ENCODE measurements at places on chromosomes 1 and 21. TPM values are rescaled to one million over a fixed set of nuclear protein-coding genes. Genes with fewer than 3 reads are reported as not detected.

DNA sequence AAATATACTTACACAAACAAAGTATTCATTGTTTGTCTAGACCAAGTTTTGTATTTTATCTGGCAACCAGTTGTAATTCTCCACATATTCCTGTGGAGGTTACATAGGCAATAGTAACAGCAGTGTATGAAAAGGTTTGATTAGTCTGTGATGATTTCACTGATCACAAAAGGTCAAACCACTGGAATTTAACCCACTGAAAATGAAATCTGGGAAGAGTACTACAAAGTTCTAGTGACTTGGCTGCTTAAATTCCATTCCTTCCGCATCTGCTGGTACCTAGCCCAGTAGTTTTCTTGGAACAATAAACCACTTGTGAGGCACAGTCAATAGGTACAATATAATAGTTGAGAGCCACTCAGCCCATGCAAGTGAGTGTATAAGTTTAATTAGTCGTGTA, 205.4 kb downstream of the NFIA start:
- no peak for DNase-seq

DNA sequence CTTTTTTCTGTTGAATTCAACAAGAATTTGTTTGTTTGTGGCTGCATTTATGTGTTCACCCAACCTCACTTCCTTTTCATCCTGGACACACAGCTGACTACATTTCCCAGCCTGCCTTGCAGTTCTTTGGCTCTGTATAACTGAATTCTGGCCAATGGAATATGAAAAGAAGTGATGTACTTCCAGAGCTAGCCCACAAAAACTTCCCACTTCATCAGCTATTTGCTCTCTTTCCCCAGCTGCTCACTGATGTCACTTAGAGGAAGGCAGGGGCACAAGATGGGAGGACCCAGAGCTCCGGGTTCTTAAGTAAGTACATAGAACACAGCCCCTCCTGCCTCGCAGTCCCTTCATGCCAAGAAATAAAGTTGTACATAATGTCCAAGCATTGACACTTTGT, 235.0 kb upstream of the FGGY start:
- peak; percentile 86 for DNase-seq

- DNase-seq: no peak
Measured at GRCh38 chr1:224739997-224740684, 124.0 kb downstream of the CNIH3 start.

RGS13 gene
- 1.2 TPM for total RNA-seq

- DNase-seq: no peak
Measured at GRCh38 chr1:37794372-37795339, 1.0 kb downstream of the MANEAL start.

- DNase-seq: peak; percentile 86
Measured at GRCh38 chr1:6208723-6209660, 3.1 kb downstream of the RNF207 start.

FAM72C gene
- not detected for total RNA-seq

- no peak for DNase-seq
Measured at GRCh38 chr1:59570524-59570923, 244.2 kb upstream of the HOOK1 start.

DNA sequence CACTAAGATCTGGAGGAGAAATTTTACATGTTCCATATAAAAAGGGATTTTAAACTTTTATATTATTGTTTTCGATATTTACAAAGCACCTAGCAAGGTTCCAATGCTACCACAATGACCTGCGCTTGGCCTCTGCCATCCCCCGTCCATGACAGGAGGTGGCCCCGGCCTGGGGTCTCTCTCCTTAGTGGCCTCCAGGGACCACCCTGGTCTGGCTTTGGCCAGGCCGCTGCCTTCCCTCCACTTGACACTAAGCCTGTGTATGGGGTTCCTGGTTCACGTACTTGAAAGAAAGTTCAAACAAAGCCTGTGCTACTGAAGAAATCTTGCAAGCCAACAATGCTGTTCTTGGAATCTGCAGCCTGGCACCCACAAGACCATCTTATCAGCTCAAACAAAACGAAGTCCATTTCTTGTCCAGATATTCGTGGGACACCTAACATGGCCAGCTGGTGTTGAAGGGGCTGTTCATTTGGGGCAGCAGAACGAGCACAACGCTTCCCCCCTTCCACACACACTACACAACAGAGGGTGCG, 12.8 kb downstream of the PRDM15 start:
- DNase-seq: peak; percentile 61

DNA sequence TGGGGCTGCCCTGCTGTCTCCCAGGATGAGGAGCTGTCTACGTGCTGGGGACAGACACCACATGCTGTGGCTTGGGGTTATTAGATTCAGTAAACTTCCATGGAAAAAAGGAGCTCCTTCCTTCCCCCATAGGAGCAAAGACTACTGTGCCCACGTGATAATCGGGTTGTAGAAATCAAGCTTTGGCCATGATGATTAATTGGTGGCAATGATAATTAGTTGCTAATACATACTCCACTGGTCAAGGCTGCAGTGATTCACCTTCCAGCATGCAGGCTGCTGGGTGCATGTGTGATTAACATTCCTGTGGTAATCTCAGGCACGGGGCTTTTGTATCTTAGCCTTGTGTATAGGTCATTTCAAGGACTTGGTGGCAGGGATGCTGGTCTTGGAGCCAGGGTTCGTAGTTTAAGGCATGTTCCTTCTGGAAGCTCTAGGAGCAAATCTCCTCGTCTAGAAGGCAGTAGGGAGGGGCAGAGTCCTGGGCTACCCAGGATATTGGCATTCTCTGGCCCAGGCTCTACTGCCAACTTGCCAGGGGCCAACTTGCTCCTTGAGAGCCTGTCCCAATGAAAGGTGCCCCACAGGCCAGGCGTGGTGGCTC, 41.4 kb downstream of the TMCO4 start:
- no peak for DNase-seq

DNA sequence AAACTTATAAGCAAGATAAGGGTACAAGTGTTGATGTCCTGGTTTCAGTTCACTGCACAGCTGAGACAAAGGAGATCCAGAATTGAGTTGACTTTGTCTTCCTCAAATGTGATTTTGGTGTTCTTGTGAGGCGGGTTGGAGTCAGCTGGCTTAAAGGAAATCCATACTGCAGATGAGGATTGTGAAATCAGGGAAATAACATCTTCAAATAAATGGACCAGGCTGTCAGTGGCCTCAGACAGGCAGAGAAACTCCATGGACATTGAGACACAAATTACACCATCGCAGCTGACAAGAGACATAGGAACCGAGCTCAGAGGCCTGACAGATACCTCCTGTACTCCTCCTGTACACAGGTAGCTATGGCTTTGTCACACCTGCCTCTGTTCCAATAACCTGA, 27.0 kb upstream of the REG4 start:
- no peak for DNase-seq

- no peak for DNase-seq
Measured at GRCh38 chr1:51519865-51520699, 1.0 kb upstream of the EPS15 start.

DNA sequence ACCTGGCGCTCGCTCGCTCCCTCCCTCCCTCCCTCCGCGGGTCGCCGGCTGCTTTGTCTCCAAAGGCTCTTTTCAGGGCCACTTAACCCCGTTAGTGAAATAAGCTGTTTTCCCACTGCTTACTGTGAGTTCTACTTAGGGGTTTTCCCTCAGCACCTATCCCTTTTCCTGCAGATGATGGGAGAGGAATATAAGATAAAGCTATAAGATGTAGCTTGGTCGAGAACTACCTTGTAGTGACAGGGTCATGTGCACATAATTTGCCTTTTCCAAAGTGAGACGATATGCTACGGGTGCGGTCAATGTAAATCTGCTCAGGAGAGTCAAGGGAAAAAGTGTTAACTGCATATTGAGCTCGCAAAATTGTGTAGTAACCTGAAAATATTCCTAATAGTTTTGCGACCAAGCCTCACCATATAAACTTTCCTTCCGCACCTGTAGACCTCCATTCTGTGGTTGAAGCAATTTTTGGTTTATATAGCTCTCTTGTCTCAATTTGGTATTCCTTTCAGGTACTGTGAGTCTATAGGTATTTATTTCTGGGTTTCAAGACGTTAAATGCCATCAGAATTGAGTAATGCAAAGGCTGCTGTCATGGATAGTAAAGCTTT, 55.8 kb upstream of the BOLA1 start:
- no peak for DNase-seq

DNA sequence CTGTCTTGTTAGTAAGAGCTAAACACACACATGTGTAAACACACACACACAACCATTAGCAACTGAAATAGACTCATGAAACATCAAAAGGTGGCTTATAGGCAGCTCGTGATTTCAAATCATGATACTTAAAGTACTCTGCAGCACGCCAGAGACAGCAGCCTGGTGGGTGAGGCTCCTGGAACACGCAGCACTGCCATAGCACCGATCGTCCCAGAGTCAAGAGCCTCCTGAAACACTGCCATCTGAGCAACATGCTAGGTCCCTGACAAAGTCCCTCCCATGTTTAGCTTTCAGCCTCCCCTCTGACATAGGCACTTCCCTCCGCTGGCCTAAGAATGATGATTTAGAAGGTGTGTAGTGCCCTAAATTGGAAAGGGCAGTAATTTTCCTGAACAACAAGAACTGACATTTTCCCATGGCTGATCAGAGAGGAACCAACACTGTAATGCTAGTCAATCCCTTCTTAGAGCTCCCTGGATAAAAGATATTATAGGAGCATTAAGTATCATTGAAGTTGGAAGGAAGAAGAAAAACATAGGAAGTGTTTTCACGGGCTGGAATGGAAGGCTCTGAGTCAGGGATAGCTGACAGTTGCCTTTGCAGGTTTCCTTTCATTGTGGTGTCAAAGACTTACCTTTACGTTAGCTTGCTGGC, 14.1 kb upstream of the DPT start:
- no peak for DNase-seq

CRP gene
- total RNA-seq: 0.33 TPM

DNA sequence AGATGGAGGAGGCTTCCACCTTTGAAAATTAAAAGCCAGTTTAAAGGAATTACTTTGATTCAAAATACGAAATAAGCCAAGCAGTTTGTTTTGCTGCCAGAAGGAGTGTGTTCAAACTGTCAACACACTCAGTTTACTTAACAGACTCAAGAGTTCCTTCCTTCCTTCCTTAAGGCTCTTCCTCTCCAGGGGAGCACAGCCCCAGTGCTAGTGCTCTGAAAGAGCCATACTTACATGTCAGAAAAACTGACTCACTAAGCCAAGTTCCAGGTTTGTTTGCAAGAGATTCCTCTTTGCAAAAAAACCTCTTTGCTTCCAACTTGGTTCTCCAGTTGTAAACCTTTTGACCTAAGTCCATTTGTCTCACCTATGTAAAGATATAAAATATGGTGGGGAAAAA, 14.3 kb downstream of the SETD4 start:
- DNase-seq: no peak

DNA sequence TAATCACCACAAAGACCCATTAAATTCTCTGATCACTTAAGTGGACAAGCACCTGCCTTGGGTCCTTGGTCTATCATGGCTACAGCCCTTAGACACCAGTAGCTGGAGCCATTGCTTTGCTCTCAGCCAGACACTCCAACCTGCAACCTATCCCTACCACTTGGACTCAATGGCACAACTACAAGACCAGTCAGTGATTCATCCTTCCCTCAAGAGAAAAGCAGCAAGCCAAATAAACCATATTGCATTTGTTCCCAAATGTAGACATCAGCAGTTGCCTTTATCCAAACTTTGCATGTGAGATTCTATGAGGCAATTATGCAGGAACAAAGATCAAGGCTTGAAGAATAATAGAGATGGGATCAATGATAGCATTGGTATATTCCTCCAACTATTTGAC, 263.4 kb downstream of the HHIPL2 start:
- DNase-seq: no peak

DNA sequence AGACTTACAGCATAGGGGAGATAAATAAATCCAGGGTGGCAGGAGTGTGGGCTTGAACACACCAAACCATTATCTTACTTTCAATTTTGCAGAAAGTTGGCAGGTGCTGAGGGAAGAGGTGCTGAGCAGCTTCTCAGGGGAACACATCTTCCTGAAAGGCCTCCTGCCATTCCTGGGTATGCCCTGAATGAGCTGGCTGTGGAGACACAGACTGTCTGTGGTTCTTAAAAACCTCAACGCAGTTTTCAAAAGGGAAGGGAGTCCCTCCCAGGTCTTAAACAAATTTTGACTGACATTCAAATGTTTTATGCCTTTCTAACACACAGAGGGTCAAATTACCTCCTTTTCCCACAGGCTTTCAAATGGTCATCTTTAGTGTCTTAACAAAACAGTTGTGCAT, 166.9 kb downstream of the TNFSF18 start:
- DNase-seq: no peak

GRCh38 chr1:107668762-107669161, 296.2 kb downstream of the VAV3 start:
- DNase-seq: no peak

GRCh38 chr1:60535713-60536112, 462.1 kb upstream of the C1orf87 start:
- DNase-seq: no peak

GRCh38 chr1:147492207-147492606, 49.1 kb upstream of the BCL9 start:
- DNase-seq: no peak

- DNase-seq: peak; percentile 79
Measured at GRCh38 chr1:235642011-235642942, 7.3 kb downstream of the GNG4 start.

- no peak for DNase-seq
Measured at GRCh38 chr1:26733982-26734381, 38.2 kb downstream of the ARID1A start.

GRCh38 chr1:34319218-34319617, 142.5 kb downstream of the C1orf94 start:
- DNase-seq: no peak

- DNase-seq: no peak
Measured at GRCh38 chr21:42037516-42037915, 27.4 kb upstream of the ZBTB21 start.

DNA sequence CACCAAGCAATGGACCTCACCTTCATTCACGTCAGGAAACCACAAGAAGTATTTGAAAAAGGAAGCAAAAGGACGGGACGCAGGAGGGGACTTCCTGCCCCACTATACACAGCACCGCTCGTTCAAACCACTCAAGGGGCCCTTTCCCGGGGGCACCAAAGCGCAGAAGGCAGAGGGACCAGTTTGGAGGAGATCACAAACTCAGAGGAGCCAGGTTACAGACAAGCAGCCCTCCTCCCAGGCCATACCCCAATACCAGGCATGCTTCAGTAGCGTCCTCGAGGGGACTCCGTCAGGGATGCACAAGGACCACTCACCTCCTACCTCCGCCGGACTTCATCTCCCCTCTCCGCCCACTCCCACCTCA, 685 bp downstream of the CRTC2 start:
- no peak for DNase-seq

DNA sequence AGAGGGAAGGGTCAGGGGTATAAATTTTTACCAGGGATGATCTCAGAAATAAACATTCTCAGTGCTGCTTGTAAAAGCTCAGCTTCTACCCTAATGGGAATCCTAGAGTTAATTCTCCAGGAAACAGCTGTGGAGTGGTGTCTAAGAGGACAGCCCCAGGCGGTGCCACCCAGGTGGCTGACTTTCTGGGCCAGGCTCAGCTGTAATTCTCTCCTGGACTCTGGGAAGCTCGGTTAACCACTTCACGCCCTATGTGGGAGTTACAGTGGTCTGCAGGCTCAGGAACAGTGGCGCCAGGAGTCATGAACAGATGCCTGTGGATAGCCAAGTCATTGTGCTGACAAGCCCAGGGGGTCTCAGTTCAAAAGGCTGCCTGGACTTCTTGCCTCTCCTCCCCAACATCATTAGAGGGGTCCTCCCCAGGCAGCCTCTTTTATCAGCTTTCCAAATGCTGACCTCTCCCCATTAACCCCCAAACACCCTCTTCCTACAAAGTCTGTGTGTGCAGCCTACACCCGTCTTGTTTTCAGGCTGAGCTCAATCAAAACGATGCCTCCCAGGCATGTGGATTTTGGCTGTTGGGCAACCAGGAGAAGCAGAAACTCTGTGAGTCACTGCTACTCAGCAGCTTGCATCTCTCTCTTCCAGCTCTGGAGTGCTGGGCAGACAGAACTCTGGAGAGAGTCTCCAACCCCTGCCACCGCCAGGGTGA, 1.2 kb downstream of the HHIPL2 start:
- no peak for DNase-seq

Measured in posterior vena cava (tissue), 2 donors.